Left hindlimb (tissue), 1 donor: ENCODE measurements at places on chromosomes 6 and 20.

DNA sequence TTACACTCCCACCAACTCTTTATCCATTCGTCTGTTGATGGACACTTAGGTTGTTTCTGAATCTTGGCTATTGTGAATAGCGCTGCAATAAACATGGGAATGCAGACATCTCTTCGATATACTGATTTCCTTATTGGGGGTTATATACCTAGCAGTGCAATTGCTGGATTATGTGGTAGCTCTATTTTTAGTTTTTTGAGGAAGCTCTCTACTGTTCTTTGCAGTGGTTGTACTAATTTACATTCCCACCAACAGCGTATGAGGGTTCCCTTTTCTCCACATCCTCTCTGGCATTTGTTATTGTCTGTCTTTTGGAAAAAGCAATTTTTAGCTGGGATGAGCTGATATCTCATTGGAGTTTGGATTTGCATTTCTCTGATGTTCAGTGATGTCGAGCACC, 4.6 kb upstream of the PFDN4 start:
- no peak for DNase-seq

DNA sequence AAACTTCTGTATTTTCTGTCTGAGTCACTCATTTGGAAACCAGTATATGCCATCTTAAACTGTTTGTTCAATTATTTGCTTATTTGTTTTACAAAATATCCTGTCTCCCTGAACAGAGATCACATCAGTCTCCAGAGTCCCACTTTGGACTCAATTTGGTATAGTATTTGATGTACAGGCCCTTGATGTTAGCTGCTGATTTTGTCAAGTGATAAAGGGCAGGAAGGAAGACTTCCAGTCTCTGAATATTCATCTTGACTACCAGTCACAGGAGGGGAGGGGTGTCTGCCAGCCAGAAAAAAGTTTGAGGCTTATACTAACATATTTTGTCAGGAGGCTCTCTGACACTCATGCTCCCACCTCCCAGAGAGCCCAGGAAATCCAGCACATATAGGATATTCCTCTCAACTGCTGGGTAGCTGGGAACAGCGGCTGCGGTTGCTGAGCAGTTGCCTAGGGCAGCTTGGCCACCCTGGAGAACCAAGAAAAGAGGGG, 376.8 kb upstream of the RUNX2 start:
- no peak for DNase-seq

DNA sequence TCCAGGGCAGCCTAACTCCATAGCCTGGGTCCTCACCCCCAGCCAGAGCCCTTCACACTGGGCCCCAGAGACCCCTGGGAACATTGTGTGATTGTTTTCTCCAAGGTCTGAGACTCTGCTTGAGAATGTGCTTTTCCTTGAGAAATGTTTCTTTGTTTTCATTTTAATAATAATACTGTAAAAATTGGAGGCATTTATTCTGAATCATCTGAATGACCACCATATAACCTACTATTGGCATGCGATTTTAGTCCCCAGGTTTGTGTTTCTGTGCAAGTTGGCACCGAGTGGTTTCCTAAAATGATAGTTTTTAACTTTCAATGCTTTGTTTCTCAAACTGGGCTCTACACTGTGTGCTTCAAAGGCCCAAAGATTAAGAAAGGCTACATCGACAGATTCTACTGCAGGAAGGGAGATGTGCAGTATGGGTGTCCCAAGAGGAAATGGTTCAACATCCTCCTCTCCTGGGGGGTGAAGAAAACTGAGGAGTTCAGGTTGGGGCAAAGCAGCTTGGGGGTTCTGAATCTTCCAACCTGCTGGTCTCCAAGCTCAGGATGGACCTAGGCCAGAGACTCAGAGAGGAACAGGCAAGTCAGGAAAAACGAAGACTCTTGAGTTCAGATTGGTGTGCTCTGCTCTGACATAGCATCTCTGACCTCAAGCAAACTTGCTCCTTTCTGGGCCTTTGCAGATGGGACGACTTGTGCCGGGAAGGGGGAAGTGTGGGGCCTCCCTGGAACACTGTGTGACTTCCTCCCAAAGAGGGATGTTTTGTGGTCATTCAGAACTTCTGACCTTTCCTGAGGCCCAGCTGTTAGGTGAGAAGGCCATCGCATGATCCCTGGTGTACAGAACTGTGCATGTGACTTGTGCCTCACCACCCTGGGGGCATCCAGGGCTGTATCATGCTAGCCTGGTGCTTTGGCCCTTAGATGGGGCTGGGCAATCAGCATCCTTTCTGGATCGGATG, 31.0 kb downstream of the DAAM2 start:
- DNase-seq = no peak

DNA sequence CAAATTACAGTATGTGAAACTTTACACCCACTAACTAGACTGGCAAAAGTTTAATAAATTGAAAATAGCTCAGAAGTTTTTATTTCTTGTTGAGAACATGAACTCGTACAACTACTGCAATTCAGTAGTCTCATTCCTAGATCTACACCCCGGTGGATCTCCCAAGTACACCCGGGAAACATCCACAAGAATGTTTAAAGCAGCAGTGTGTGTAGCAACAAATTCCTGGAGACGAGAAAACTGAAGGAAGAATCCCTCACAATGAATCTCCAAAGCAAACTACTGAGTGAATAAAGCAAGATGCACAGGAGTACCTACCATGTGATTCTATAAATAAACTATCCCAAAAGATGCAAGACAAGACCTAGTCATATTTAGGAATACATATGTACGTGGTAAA, 954.0 kb upstream of the MAP3K7 start:
- no peak for DNase-seq

- DNase-seq = no peak
Observed at GRCh38 chr6:167846997-167847606, 20.4 kb downstream of the AFDN start.

DNA sequence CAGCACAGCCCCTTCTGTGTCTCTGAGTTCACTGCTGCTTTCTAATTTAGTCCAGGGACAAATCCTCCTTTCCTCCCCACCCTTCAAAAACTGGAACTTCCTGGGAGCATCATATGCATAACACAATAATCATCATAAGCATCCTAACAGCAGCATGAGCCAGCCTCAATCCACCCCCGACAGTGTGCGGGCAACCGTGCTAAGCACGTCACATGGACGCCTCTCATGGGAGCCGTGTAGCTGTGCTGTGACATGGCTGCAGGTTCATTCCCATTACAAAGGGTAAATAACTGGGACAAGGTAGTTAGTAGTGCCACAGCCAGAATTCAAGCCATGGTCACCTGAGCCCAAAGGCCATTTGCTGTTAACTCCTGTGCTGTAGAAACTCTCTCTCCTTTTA, 24.5 kb upstream of the ULBP3 start:
- no peak for DNase-seq

DNA sequence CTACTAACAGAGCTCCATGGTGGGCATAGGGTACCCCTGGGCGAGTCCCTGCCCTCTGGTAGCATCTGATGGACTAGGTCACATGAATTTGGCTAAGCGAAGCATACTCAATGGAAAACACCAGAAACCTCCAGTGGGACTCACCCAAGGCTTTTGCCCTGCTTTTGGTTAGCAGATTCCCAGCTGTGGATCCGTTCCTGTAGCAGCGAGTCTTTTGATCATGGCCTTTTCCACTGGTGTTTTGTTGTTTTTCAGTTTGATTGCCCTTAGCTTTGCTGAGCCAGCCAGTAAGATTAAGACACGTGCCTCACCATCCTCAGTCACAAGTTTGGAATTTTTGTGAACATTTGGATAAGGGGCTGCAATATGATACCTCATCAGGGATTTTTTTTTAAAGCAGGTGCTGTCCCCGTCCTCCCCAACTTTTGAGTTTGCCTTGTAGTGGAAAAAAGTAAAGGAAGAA, 8.0 kb downstream of the TNFAIP3 start:
- no peak for DNase-seq

GRCh38 chr20:9093218-9093957, 24.5 kb downstream of the PLCB4 start:
- DNase-seq = no peak

- no peak for DNase-seq
Observed at GRCh38 chr6:108222064-108222463, 38.8 kb downstream of the SNX3 start.

- DNase-seq = peak; percentile 71
Observed at GRCh38 chr20:47784599-47785310, 526 bp downstream of the SULF2 start.

GRCh38 chr20:50843331-50844276, 48.7 kb downstream of the BCAS4 start:
- DNase-seq = no peak

DNA sequence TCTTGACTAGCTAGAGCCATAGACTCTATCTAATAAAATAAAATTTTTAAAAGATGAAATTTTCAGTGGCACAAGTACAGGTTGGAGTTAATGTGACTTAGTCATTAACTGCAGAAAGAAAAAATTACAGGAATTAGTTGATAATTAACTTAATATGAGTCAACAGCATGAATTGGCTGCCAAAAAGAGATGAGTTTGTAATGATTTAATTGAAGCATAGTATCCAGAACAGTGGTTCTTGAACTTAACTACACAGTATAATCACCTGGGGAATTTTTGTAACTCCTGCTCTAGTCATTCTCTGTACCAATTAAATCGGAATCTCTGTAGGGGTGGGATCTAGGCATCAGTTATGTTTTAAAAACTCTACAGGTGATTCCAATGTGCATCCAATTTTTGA, 46.3 kb upstream of the HMGN3 start:
- DNase-seq = no peak

- DNase-seq = no peak
Observed at GRCh38 chr6:40440053-40440452, 147.1 kb downstream of the LRFN2 start.

DNA sequence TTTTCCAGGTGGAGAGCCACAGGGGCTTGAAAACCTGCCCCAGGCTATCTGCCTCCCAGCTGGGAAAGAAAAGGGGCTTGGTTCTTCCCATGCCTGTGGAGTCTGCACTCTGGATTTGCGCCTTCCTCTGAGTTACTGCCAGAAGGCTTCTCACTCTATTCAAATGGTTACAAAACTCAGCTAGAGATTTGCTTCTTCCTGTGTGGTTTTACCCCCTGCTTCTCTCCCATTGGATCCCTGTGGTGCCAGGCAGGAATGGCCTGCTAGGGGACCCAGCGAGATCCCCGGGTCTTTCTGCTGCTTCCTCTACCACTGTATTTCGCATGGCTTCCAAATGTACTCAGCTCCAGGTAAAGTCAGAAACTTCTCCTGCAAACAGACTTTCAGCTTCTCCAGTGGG, 192.0 kb upstream of the HS3ST5 start:
- DNase-seq = no peak

DNA sequence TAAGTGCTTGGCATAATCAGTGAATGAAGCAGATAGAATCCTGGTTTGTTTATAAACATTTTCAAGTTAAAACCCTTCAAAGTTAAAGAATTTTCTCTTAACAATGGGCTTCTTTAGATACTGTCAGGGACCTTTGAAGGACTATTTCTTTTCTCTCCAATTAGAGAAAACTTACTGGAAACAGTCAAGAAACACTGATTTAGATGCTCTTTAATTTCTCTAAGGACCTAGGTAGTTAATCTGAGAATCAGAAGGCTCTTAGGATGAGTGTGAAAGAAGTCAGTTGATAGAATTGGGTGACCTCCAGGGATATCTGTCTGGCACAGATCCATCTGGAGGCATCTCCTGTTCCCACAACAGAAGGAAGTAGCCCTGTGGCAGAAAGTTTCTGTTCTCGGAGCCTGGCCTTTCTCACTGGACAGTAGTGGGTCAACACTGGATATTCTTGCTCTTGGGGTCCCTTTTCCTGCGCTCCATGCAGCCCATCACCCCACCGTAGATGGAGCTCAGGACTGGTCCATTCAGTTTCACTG, 22.5 kb downstream of the KIAA0408 start:
- no peak for DNase-seq

GRCh38 chr6:143205991-143206390, 145.3 kb downstream of the AIG1 start:
- DNase-seq = peak; percentile 34

GRCh38 chr20:50329981-50330503, 139.4 kb downstream of the CEBPB start:
- DNase-seq = no peak

- no peak for DNase-seq
Observed at GRCh38 chr6:63816982-63817436, 181.4 kb downstream of the PHF3 start.

- no peak for DNase-seq
Observed at GRCh38 chr6:35018746-35019145, 122.4 kb downstream of the TCP11 start.

GRCh38 chr20:41172296-41173140, 35.2 kb downstream of the PLCG1 start:
- DNase-seq = peak; percentile 33
